ENCODE measurements at places on chromosomes 16 and 17. TPM values are rescaled to one million over a fixed set of nuclear protein-coding genes. Genes with fewer than 3 reads are reported as not detected.

NPIPA2 gene
- 1.3 TPM for total RNA-seq

LRRC37A3 gene
- total RNA-seq, result 2.6 TPM

CLEC3A gene
- total RNA-seq, result not detected

HEATR9 gene
- not detected for total RNA-seq

CHAD gene
- not detected for total RNA-seq

TVP23A gene
- total RNA-seq, result 0.34 TPM

ARL5C gene
- total RNA-seq, result not detected

RAB11FIP4 gene
- total RNA-seq, result 0.87 TPM

BCL6B gene
- not detected for total RNA-seq

ERAL1 gene
- 85.9 TPM for total RNA-seq

PLD6 gene
- total RNA-seq, result 6.5 TPM

ICAM2 gene
- not detected for total RNA-seq

AATK gene
- total RNA-seq, result 0.48 TPM

PRSS36 gene
- total RNA-seq, result 0.51 TPM

PRSS27 gene
- 1.0 TPM for total RNA-seq

CCDC92B gene
- total RNA-seq, result 0.21 TPM

GRAP gene
- total RNA-seq, result 0.16 TPM

RPRML gene
- total RNA-seq, result not detected

SOX9 gene
- 13.7 TPM for total RNA-seq

KRT24 gene
- total RNA-seq, result not detected

DPEP3 gene
- total RNA-seq, result not detected

MC1R gene
- 7.3 TPM for total RNA-seq

HOXB3 gene
- total RNA-seq, result 9.3 TPM

HOXB7 gene
- 31.4 TPM for total RNA-seq
